Natural killer cell treated with Interleukin-12 subunit alpha and Interleukin-12 subunit beta and Interleukin-15 and Interleukin-18, amount 100 ng/mL, for 72 hours (primary cell): ENCODE measurements at places on chromosomes 3 and 15. TPM values are rescaled to one million over a fixed set of nuclear protein-coding genes. Genes with fewer than 3 reads are reported as not detected.

GRCh38 chr15:33094336-33094735 lies 100.2 kb downstream of the FMN1 start:
- H3K4me1 ChIP-seq: peaks cover 21% of the 10 kb centered on the region
- no peak overlapping the region for H3K27ac ChIP-seq
- H3K4me3 ChIP-seq: no peak overlapping the region
- no peaks in the 10 kb centered on the region for H3K27me3 ChIP-seq
- H3K36me3 ChIP-seq: no peaks in the 10 kb centered on the region

GRCh38 chr3:159674583-159674982 lies 314.1 kb upstream of the IL12A start:
- no peaks in the 10 kb centered on the region for H3K27me3 ChIP-seq
- DNase-seq: no peak
- H3K4me3 ChIP-seq: no peak overlapping the region
- no peak overlapping the region for H3K27ac ChIP-seq
- H3K36me3 ChIP-seq: no peaks in the 10 kb centered on the region

GRCh38 chr3:194134231-194134756 lies 1.7 kb upstream of the HES1 start:
- no peak overlapping the region for H3K4me3 ChIP-seq
- H3K27ac ChIP-seq: no peak overlapping the region
- peaks cover 32% of the 10 kb centered on the region for H3K4me1 ChIP-seq
- peak; percentile 82 for DNase-seq
- H3K27me3 ChIP-seq: peaks cover 47% of the 10 kb centered on the region
- H3K36me3 ChIP-seq: peaks cover 4% of the 10 kb centered on the region

DNA sequence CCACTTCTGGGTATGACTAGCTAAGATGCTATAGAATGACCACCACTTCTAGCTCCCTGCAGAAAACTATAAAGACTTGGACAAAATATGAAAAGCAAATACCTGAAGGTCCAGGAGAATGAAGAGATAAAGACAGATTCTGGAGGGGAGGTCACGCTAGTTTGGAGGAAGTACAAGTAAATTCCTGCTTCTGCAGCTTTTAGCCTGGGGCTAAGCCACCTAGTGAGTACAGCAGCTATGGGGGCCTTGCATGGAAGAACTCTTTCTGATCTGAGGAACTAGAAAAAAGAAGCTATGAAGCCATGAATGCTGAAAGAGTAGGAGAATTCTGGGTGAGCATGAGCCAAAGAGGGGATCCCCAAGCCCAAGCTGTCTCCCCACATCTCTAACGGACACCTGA lies 29.8 kb downstream of the NRG4 start:
- no peak for DNase-seq
- H3K36me3 ChIP-seq: no peaks in the 10 kb centered on the region
- H3K4me1 ChIP-seq: no peaks in the 10 kb centered on the region
- H3K27me3 ChIP-seq: peaks cover 38% of the 10 kb centered on the region
- H3K4me3 ChIP-seq: no peak overlapping the region

DNA sequence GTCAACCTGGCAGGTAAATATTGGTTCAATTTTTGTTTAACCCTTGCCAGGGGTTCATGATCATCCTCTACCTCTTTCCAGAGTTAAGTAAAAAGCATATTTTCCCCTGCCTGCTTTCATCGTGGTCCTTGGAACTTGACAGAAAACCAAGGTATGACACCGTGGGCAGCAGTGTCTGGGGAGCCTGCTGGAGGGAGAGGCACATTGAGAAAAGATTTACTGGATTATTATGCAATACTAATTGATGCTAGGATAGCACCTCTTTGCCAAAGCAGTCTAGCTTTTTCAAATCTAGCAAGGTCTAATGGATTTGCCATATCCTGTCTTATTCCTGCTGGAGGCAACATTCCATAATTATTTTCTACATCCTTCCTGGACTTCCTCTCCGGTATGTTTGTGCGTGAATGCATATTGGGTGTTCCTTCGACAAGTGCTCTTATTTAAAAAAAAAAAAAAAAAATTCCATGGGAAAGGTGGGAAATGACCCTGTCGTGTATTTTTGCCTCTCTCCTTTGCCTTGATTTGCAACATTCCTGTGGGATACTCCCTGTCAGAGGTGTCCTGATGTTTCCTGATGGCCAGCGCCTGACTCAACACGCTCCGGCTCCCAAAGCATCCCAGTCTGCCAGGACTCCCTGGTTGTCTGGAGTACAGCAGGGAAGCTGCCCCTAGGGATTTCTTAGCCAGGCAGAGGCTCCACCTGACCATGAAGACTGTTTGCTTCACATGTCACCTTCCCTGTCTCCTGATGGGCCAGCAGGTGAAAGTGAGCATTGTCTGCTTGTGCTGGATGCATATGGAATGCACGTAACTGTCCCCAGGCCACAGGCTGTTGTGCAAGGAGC lies 6.3 kb downstream of the BHLHE40 start:
- H3K4me1 ChIP-seq: peaks cover 56% of the 10 kb centered on the region
- H3K27me3 ChIP-seq: no peaks in the 10 kb centered on the region
- DNase-seq: no peak
- H3K27ac ChIP-seq: peak overlapping the region; percentile 91
- H3K4me3 ChIP-seq: peak overlapping the region; percentile 96

GRCh38 chr3:11328196-11328945 lies 56.2 kb downstream of the ATG7 start:
- no peak overlapping the region for H3K27ac ChIP-seq
- no peak overlapping the region for H3K4me3 ChIP-seq
- no peaks in the 10 kb centered on the region for H3K4me1 ChIP-seq
- H3K27me3 ChIP-seq: no peaks in the 10 kb centered on the region

HAPLN3 gene
- total RNA-seq: 138 TPM
